ENCODE measurements at places on chromosomes 4 and X.

GRCh38 chrX:40291553-40291952, 193.8 kb upstream of the BCOR start:
- H3K27ac ChIP-seq = no peak overlapping the region
- H3K4me1 ChIP-seq = no peaks in the 10 kb centered on the region
- H3K27me3 ChIP-seq = no peaks in the 10 kb centered on the region
- no peak overlapping the region for H3K4me3 ChIP-seq
- H3K36me3 ChIP-seq = no peaks in the 10 kb centered on the region

- H3K4me1 ChIP-seq = peaks cover 8% of the 10 kb centered on the region
- H3K36me3 ChIP-seq = peaks cover 2% of the 10 kb centered on the region
- no peak overlapping the region for H3K27ac ChIP-seq
- no peak overlapping the region for H3K4me3 ChIP-seq
These were observed 6.6 kb upstream of the AGA start for GRCh38 chr4:177448850-177449249.

GRCh38 chrX:101136235-101136634, 38.2 kb downstream of the CENPI start:
- H3K4me3 ChIP-seq = no peak overlapping the region
- H3K4me1 ChIP-seq = no peaks in the 10 kb centered on the region
- H3K27me3 ChIP-seq = no peaks in the 10 kb centered on the region

DNA sequence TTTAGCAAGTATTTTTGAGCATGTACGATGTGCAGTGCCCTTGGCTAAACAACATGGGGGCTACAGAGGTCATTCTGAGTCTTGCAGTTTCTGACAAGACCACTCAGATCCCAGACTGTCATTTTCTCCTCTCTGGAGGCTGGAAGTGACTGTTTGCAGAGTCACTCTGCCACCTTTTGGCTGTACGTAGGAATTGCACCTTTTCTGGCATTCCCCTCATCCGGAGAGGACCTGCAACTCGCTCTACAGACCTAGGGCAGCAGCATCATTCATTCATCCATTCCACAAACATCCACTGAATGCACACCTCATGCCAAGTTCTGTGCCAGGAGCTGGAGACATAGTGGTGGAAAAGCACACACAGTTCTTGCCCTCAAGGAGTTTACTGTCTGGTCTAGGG, 160.4 kb upstream of the GPR101 start:
- no peaks in the 10 kb centered on the region for H3K36me3 ChIP-seq
- peak; percentile 3 for DNase-seq
- peaks cover 2% of the 10 kb centered on the region for H3K4me1 ChIP-seq
- peaks cover 12% of the 10 kb centered on the region for H3K27me3 ChIP-seq
- no peak overlapping the region for H3K4me3 ChIP-seq

- DNase-seq = no peak
- H3K4me3 ChIP-seq = no peak overlapping the region
- H3K4me1 ChIP-seq = no peaks in the 10 kb centered on the region
- no peaks in the 10 kb centered on the region for H3K27me3 ChIP-seq
- no peak overlapping the region for H3K27ac ChIP-seq
- no peaks in the 10 kb centered on the region for H3K36me3 ChIP-seq
These were observed 109.4 kb downstream of the DLG3 start for GRCh38 chrX:70554081-70554480.

DNA sequence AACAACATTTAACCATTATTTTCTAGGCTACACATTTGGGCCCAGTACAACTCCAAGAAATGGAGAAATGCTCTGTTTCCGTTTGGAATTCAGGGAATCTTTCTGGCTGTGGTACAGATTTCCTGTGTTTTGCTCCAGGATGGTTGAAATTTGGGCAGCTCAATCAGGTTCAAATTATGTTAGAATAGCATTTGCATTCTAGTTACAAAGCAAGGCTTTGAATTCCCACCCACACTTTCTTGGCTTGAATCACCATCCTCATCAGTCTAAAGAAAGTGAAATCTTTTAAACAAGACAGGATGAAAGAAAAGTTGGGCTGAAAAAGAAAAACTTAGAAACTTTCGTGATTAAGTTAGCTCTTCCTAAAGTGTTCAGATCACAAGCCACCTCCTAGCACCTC, 98.1 kb upstream of the VCX3B start:
- DNase-seq = no peak
- H3K27ac ChIP-seq = no peak overlapping the region
- no peak overlapping the region for H3K4me3 ChIP-seq
- H3K4me1 ChIP-seq = no peaks in the 10 kb centered on the region
- H3K27me3 ChIP-seq = no peaks in the 10 kb centered on the region

DNA sequence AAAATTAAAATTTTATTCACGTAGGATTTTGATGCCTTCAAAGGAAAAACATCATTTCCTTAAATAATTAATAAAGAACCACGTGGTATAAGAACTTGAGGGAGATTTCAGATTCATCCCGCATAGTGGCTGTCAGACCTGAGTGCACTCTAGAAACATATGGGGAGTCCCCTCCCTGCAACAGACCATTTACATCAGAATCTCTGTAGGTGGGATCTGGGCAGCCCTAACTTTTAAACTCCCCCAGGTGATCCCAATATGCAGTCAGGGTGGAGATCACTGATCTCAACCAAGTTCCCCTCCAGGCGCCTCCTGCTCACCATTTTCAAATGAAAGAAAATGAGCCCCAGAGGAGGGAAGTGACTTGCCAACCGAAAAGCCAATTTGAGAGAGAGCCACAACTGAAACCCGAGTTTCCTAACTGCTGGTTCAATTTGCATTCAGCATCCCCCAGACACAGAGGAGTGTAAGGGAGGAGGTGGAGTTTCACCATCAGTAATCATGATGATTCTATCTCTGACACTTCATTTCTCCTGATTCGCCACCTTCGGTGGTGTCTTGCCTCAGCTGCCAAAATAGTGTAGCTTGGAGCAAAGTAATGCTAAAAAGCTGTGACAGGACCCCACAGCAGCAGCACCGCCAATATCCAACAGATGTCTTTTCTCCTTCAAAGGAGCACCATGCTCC, 11.4 kb downstream of the RNF150 start:
- no peak for DNase-seq
- no peaks in the 10 kb centered on the region for H3K36me3 ChIP-seq
- no peak overlapping the region for H3K27ac ChIP-seq
- H3K4me3 ChIP-seq = no peak overlapping the region
- H3K4me1 ChIP-seq = no peaks in the 10 kb centered on the region

DNA sequence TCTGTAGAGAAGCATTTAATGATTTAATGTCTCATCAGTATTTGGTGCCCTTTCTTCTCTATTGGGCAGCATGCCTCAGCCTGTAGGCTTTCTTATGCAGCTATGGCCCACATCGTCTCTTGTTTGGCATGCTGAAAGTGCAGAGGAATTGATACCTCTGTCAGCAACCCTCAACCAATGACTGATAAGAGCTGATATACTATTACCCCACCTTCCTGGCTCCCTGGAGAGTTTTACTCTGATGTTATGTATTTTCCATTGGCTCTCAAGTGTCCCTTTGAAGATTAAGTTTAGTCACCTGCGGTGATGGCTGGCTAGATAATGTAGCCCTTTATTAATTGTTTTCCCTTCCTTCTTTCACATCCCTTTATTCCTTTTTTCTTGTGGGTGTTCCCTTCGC, 41.2 kb upstream of the PDHA2 start:
- H3K36me3 ChIP-seq = no peaks in the 10 kb centered on the region
- H3K27me3 ChIP-seq = no peaks in the 10 kb centered on the region
- no peak for DNase-seq
- H3K4me1 ChIP-seq = no peaks in the 10 kb centered on the region
- H3K4me3 ChIP-seq = no peak overlapping the region

DNA sequence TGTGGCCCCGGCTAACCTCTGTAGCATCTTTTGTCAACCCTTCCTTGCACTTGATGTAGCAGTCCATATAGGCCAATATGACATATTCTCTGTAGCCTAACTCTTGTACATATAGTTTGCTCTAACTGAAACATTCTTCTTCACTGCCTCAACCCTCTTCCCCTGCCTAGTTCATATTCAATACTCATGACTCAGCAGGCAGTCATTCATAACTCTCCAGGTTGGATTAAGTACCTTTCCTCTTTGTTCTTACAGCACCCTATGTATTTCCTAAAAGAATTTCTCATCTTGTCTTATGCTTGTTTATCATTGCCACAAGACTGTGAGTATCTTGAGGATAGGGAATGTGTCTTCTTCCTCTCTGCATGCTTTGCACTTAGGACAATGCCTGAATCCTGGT, 76.9 kb downstream of the TMLHE start:
- DNase-seq = no peak
- H3K4me1 ChIP-seq = no peaks in the 10 kb centered on the region
- H3K4me3 ChIP-seq = no peak overlapping the region
- no peak overlapping the region for H3K27ac ChIP-seq
- no peaks in the 10 kb centered on the region for H3K27me3 ChIP-seq
- peaks cover 9% of the 10 kb centered on the region for H3K36me3 ChIP-seq

DNA sequence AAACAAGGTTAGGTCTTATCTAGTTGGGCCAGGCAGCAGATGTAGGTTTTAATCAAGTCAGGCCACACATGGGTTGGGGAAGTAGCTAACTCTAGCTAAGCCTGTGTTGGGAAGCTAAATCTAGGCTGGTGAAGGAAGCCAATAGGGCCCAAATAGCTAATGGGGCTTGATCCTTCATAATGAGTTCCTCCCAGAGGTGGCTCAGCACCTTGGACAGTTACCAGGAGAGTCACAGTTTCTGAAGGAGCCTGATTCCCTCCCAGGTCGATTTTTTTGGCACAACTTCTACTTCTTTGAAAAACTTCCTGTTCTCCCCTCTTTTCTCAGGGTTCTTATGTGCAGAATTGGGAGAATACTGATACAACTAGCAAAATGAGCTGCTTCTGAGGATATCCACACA, 242.5 kb upstream of the PRPS2 start:
- DNase-seq = no peak
- no peaks in the 10 kb centered on the region for H3K36me3 ChIP-seq
- H3K27me3 ChIP-seq = no peaks in the 10 kb centered on the region

DNA sequence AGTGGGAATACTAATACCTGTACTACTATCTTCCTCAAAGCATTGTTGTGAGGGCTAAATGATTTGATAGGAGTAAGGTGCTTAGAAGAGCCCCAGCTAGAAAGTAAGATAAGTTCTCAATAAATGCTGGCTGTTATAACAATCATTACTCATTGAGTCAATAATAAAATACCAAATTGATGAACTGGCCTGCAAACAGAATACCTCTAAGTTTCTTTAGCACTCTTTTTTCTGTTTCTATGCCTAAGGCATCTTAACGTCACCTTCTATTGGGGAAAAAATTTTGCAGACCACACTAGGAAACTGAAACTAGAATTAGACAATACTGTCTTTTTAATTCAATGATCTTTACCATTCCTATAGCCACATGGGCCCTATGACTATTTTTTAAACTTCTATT, 1.2 kb downstream of the CLTRN start:
- H3K4me1 ChIP-seq = no peaks in the 10 kb centered on the region
- no peak overlapping the region for H3K4me3 ChIP-seq
- peaks cover 2% of the 10 kb centered on the region for H3K36me3 ChIP-seq
- no peak for DNase-seq
- H3K27me3 ChIP-seq = peaks cover 17% of the 10 kb centered on the region

DNA sequence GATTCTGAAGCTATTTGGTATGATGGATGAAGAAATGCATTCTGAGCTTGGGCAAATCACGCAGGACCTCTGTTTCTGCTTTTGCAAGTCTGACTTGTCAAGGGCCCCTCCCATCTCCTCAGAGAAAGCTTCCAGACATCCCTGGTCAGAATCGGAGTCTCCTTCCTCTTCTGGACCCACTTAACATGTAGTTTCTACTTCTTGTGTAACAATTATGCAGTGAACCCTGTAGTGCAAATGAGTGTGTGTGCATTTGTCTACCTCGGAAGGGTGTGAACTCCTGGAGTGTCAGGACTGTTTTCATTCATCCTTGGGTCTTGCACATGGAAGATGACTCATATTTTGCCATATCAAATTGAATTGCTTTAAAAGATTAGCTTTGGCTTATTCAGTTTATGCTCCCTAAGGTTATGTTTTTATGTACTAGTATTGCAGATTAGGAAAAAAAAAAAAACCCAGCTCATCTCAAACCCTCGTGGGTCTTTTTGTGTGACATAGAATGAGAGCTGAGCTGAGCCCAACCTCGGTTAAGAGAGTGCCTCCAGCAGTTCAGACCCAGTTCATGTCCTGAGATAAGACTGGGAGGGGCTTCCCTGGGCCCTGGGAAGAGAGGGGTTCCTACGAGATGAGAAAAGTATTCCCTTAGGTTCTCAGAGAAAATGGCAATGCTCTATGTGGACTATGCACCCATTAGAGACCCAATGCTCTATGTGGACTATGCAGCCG, 61.1 kb upstream of the RPL34 start:
- H3K27ac ChIP-seq = no peak overlapping the region
- no peak overlapping the region for H3K4me3 ChIP-seq
- DNase-seq = no peak

- H3K27me3 ChIP-seq = peaks cover 5% of the 10 kb centered on the region
- no peak overlapping the region for H3K27ac ChIP-seq
- peaks cover 2% of the 10 kb centered on the region for H3K4me1 ChIP-seq
- no peak for DNase-seq
- H3K4me3 ChIP-seq = no peak overlapping the region
- no peaks in the 10 kb centered on the region for H3K36me3 ChIP-seq
These were observed 14.8 kb upstream of the MAMLD1 start for GRCh38 chrX:150348365-150348764.

DNA sequence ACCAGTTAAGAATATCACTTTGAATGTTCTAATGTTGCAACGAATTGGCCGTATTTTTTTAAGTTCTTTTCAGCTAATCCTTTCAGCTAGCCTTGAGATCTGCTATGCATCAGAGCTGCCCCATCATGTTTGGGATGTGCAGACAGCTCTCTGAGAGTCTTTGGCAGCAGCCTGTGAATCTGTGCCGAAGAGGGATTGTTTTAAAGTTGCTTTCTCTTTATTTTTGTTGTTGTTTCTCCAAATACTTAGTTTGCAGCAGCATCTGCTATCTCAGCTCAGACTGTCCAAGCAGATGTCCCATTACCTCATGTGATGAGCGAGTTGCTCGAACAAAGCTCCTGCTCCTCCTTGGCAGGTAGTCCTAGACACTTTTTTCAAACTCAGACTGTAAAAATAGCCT, 1002.5 kb upstream of the INTU start:
- H3K27ac ChIP-seq = no peak overlapping the region
- H3K4me3 ChIP-seq = no peak overlapping the region
- H3K27me3 ChIP-seq = no peaks in the 10 kb centered on the region
- DNase-seq = no peak
- H3K4me1 ChIP-seq = no peaks in the 10 kb centered on the region
- no peaks in the 10 kb centered on the region for H3K36me3 ChIP-seq

DNA sequence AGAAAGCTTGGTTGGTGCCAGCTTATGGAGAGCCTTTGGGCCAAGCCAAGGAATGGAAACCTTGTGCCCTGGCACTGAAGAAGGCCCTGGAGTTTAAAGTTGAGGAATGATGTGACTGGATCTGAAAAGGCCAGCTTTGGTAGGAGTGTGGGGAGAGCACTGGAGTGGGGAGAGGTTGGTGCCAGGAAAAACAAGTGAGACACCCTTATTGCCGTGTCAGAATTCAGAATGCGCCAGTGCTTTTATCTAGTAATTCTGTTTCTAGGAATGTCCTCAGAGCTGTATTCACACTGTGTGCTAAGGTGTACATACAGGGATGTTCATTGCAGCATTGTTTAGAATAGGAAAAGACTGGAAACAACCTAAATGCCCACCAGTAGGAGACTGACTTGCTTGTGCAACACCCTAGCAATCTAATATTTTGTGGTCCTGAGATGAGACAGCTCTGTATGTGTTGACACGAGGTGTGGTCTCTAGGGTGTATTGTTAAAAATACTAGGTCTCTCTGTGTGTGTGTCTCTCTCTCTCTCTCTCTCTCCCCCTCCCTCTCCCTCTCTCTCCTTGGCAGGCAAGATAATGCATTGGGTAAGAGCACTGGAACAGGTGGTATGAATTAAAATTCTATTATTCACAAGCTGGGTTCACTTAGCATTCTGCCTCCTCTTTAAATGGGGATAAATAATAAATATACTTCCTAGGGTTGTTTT, 107.8 kb downstream of the GATB start:
- no peak overlapping the region for H3K27ac ChIP-seq
- no peak for DNase-seq
- H3K36me3 ChIP-seq = peaks cover 11% of the 10 kb centered on the region
- H3K4me1 ChIP-seq = peaks cover 5% of the 10 kb centered on the region
- no peak overlapping the region for H3K4me3 ChIP-seq

All from T-helper 17 cell (primary cell).